ENCODE measurements at places on chromosomes 16 and 17.

GRCh38 chr17:3972931-3973330, 8.7 kb upstream of the ATP2A3 start:
- DNase-seq: no peak

DNA sequence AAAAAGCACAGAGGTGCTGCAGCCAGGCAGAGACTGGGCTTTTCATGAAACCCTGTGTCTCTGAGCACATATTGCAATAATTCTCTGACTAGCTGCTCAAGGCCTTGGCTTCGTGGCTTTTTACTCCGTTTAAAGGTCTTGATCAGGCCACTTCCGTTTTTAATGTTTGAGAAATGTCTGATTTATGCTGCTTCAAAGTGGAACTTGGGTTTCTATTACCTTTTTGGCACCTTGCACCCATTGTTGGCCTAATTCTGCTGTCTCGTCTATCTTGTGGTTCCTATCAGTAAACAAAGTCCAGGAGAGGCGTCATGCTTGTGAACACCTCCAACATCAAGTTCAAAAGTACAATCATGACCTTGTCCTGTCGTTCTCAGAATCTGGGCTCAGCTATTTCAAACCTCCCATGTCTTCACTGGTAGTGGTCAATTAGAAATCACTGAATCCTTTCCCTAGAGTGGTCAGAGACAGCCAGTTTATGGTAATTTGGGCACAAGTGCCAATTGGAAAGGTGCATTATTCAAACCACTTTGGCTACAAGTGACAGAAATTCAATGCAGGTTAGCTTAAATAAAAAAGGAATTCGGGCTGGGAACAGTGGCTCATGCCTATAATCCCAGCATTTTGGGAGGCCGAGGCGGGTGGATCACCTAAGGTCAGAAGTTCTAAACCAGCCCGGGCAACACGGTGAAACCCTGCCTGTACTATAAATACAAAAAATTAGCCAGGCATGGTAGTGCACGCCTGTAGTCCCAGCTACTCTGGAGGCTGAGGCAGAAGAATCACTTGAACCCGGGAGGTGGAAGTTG, 33.3 kb upstream of the METTL9 start:
- no peak for DNase-seq

DNA sequence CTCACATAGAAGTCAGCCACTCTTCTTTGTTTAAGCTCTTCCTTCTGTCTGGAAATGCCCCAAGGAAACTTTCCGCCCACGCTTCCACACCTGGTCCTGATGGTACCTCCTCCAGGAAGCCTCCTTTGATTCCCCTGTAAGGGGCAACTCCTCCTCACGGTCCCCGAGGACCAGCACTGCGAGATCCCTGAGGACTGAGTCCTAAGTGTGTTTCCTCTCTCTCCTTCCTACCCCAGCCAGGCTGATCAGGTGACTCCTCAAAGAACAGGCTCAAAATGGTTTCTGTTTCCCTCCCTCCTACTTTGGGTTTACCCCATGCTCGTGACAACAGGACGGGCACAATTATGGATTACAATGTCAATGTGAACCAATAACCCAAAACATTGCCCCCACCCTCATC, 63.0 kb upstream of the MED9 start:
- no peak for DNase-seq

DNA sequence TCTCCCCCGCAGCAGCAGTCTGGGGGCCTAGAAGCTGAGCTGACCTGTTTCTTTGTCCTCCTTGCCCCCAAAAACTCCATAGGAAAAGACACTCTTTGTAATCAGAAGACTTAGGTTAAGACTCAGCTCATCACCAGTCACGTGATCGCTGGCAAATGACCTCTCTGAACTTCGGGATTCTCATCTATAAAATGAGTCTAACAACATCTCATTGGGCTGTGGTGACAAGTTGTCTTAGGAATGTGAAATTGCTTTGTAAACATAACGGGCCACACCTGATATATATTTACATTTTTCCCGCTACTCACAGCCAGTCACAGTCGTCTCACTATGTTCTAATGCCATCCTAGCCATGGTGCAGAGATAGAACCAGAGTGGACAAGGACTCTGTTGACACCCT, 86.0 kb upstream of the LHX1 start:
- DNase-seq: no peak

DNA sequence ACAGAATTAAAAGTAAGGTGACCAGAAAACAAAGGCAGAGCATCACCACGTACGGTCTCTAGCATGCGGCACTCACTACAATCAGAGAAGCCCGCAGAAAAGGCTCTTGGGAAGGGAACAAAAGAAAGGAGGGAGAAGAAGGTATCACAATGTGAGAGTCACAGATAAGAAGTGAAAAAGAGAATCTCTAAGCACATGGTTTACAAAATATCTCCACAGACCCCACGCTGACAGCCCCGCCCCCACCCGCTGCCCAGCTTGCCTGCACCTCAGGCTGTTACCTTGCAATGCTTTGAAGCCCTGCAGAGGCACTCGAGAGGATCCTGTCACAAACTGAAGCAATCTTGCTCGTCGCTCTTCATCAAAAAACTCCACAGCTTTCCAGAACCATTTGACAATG, 40.5 kb downstream of the CEP95 start:
- DNase-seq: no peak

DNA sequence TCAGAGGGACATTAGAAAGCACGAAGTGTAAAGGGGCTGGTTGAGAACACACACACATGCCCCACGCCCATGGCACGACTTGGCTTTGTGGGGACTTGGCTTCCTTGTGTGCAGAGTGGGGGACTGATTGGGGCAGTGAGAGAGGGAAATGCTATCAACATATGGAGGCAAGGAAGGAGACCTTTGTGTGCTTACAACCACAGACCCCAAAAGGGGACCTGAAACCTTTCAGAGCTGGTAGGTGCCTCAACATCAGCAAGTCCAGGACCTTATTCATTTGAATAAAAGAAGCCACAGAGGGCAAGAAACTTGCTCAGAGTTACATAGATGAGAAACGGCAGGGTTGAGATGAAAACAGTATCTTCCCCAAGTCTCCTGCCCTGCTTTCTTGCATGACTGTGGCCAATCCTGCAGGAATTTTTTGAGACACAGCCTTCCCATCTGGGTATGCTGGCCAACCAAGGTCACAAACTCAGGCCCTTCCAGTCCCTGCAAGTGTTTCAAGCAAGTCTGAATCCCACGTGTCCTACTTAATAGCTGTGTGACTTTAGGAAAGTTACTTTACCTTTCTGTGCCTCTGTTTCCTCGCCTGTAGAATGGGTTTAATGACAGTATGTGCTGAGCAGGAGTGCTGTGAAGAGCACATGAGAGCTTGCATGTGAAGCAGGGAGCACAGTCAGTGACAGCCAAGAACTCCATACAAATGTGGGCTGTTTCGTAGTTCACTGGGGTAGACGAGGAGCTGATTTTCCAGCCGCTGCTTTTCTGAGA, 26.2 kb downstream of the C16orf78 start:
- no peak for DNase-seq

Data from activated T-helper 1 cell treated with anti-CD3 and anti-CD28 coated beads, Interleukin-2, amount 50 U/mL, for 16 hours (primary cell).